ENCODE measurements at places on chromosomes 2 and 18.

DNA sequence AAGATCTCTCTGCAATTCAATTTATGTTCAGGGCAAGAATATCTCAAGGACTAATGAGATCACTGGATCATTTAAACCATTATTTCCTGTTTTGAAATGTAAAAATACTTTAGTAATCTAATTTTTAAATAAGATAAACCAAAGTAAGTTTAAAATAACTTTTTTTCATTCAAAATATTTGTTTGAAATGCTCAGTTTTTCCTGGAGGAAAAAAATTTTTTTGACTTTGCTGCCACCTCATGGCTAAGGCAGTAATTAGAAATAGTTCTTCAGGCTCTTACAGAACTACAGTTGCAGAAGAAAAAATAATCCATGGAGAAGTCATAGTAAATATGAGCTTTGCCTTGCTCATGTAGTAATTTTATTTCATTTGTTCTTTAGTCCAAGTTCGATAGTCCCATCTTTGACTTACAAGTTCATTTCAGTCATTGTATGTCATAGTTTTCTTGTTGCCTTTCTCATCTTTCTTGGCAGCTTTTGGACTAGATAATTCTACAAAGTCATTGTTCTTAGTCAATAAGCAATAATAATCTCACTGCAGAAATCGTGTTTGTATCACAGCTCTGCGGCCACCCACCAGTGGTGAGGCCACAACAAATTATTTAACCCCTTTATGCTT lies 127.4 kb downstream of the DPP4 start:
- DNase-seq: no peak

GRCh38 chr2:62287899-62288880 lies 92.3 kb downstream of the B3GNT2 start:
- DNase-seq: no peak

DNA sequence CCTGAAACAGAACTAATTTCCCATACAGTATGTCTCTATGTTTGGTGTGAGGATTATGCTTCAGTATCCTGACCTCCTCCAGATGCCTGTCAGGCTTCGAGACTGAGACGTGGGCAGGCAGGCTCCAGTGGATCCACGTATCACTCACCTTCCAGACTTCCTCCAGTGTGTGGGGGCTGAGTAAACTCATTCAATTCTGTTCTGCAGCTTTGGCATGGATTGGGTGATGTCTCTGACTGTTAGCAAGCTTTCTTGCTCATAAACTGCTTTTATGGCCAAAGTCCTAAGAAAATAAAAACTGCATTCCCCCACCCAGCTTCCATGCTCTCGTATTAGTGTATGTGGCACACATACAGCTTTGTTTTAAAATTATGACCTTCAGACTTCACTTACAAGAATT lies 53.6 kb downstream of the CCDC93 start:
- DNase-seq: no peak

GRCh38 chr2:3489764-3490115 lies 29.6 kb downstream of the ADI1 start:
- no peak for DNase-seq

DNA sequence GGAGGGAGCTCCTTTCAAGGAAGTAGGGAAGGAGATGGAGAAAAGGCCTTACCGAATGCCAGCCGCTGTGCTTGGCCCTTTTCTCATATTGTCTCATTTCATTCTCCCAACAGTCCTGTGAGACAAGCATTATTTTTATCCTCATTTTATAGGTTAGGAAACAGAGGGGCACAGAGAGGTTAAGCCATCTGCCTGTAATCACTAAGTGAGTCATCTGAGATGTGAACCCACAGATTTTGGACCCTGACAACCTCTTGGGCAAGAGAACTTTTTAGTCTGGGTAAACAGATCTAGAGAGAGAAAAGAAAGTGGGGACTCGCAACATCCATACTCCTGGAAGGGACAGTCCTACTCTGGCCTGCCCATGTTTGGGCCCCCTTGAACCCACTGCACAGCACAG lies 91.7 kb upstream of the LCLAT1 start:
- DNase-seq: no peak

GRCh38 chr2:215970425-215970824 lies 42.9 kb downstream of the MREG start:
- no peak for DNase-seq

GRCh38 chr2:127191331-127192219 lies 28.5 kb downstream of the CYP27C1 start:
- no peak for DNase-seq

DNA sequence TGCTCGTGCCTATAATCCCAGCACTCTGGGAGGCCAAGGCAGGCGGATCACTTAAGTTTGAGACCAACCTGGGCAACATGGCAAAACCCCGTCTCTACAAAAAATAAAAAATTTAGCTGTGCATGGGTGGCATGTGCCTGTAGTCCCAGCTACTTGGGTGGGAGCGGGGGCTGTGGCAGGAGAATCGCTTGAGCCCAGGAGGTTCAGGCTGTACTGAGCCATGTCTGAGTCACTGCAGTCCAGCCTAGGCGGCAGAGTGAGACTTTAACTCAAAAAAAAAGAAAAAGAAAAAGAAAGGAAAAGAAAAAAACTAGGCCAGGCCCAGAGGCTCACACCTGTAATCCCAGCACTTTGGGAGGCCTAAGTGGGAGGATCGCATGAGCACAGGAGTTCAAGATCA lies 30.8 kb downstream of the TWSG1 start:
- DNase-seq: no peak

DNA sequence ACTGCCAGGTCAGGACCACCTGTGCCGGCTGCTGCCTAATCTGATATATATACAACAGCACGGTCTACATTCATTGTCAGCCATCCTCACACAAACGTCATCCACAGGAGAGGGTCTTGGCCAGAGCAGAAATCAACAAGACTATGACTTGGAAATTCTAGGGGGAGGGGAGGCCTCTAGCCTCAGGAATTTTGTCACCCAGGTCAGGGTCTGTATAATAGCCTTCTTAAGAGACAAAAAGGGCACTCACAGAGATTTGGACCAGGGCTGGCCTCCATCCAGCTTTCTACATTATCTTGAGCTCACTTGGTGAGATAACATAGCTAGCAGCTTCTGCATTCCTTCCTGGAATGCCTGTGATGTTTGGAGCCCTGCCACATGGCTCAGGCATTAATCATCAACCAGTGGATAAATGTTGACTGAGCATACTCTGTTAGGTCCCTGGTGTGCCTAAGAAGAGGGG lies 50.4 kb upstream of the CTIF start:
- DNase-seq: no peak

DNA sequence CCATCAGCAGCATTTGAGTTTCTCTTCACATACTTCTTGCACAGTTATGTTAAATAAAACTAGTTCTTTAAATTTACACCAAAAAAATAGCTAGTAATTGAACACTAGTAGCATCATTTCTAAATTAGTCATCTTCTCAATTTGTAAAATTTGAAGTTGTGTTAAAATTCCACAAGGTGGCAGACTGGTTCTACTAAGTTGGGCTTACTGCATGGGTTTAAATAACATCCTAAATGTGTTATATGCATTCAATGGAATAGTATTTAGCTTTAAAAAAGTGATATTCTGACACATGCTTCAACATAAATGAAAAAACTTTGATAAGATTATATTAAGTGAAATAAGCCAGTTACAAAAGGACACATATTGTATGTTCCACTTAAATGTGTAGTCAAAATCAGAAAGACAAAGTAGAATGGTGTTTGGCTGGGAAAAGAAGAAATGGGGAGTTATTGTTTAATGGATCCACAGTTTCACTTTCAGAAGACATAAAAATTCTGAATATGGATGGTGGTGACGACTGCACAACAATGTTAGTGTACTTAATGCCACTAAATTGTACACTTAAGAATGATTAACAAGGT lies 28.7 kb upstream of the RPRD1A start:
- DNase-seq: no peak

DNA sequence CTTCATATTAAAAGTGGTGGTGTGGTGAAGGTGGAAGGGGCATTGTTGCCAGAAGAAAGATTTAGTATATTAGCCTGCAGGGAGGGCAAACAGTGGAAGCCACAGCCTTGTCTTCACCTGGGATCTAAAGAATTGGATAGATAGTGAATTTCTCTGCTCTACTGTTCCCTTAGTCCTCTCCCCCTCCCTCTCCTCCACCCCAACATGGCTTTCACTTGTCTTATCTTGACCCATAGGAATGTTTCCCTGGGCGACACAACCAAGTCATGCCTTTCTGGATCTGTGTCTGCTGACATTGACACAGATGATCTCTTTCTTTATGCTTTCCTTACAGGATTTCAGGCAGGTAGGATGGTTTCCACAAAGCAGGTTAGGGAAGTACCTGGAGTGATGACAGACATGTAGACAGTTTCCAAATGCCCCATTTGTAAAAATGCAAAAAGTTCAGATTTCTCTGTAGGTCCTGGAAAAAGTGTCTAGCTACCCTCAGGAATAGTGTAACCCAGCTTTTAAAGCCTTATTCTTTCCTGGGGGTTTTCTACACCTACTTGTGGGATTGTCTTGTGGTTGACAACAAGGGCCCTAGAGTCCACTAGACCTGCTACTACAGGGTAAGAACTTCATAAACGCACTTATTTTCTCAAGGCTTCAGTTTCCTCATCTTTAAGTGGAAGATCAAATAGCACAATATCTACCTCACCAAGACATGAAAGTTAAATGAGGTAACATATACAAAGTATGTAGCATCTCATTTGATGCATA lies 184.2 kb upstream of the SP5 start:
- no peak for DNase-seq

DNA sequence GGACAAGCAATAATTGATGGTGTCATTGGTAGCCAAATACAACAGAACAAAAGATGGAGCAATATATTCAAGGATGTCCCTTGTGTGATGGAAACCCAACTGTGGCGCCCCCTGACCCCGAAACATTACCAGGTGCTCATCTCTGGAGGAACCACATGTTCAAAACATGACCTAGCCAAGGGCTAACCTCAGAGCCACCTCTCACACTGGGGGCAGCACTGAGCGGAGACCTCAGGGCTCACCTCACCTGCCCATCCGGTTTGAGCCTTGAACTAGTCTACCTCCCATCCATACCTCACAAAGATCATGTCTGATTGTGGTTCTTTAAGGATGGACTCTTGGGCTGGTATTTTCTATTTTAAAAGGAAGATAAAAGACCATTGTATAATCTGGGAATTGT lies 314.4 kb upstream of the CDH7 start:
- DNase-seq: peak; percentile 34

DNA sequence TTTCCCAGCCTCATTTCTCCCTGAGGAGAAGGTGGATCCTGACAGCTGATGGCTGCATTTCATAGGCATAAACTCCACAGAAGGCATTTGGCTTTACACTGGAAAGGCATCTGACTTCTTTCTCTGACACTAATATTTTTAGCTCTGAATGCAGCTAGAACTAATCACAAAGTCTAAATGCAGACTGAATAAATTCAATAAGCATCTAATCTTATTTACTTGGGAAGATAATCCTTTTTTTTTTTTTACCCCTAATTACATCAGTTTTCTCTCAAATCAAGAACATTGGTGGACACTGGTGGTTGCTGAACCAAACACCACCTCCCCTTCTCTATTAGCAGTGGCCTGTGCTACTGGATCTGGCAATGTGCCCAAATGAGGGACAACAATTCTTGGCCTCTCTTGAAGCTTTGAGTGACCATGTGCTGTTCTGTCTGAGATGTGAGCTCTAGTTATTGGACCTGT lies 50.9 kb upstream of the CD226 start:
- DNase-seq: no peak

- no peak for DNase-seq
Measured at GRCh38 chr2:80059447-80059846, 245.1 kb downstream of the LRRTM1 start.

- DNase-seq: no peak
Measured at GRCh38 chr2:118050386-118050785, 36.5 kb upstream of the CCDC93 start.
